ENCODE measurements at places on chromosomes 2 and 18. TPM values are rescaled to one million over a fixed set of nuclear protein-coding genes. Genes with fewer than 3 reads are reported as not detected.

Gene C2orf74
- total RNA-seq: 31.6 TPM

Gene KCNG2
- total RNA-seq: 0.13 TPM

Gene PMS1
- total RNA-seq: 27.9 TPM

Gene CCDC102B
- 9.7 TPM for total RNA-seq

Measured in LHCN-M2 (cell line).